ENCODE measurements at places on chromosomes 2 and 18. TPM values are rescaled to one million over a fixed set of nuclear protein-coding genes. Genes with fewer than 3 reads are reported as not detected.

MARS2 gene
- total RNA-seq, result 8.7 TPM

CELF4 gene
- 5.3 TPM for total RNA-seq

CTLA4 gene
- not detected for total RNA-seq

EIPR1 gene
- 14.2 TPM for total RNA-seq

TWIST2 gene
- 32.0 TPM for total RNA-seq

ATOH8 gene
- 14.2 TPM for total RNA-seq

MDH1B gene
- total RNA-seq, result 6.3 TPM

MDH1 gene
- 82.3 TPM for total RNA-seq

LRP1B gene
- total RNA-seq, result 0.96 TPM

RAB1A gene
- 80.2 TPM for total RNA-seq

FEV gene
- total RNA-seq, result not detected

IL36RN gene
- 6.0 TPM for total RNA-seq

GAREM1 gene
- 5.1 TPM for total RNA-seq

DSG2 gene
- 48.2 TPM for total RNA-seq

CUL3 gene
- total RNA-seq, result 45.5 TPM

LINC00305 gene
- not detected for total RNA-seq

ACTG2 gene
- total RNA-seq, result 896 TPM

C1GALT1C1L gene
- 1.2 TPM for total RNA-seq

CRYBA2 gene
- total RNA-seq, result not detected

POTEC gene
- 0.72 TPM for total RNA-seq

MLPH gene
- 18.5 TPM for total RNA-seq

MC5R gene
- 1.7 TPM for total RNA-seq

ZNF385B gene
- total RNA-seq, result 0.72 TPM

ALPP gene
- not detected for total RNA-seq

ENOSF1 gene
- total RNA-seq, result 45.5 TPM

HOXD11 gene
- total RNA-seq, result 18.1 TPM

SLC30A3 gene
- total RNA-seq, result 5.5 TPM

ACP1 gene
- 99.7 TPM for total RNA-seq

HOXD3 gene
- not detected for total RNA-seq

ALPI gene
- total RNA-seq, result 2.9 TPM

UGT1A1 gene
- total RNA-seq, result 3.1 TPM

IL1F10 gene
- 0.72 TPM for total RNA-seq

POTEJ gene
- 0.24 TPM for total RNA-seq

GREB1 gene
- total RNA-seq, result 11.1 TPM

CPLX4 gene
- 2.4 TPM for total RNA-seq

PKDCC gene
- total RNA-seq, result 93.2 TPM

GCG gene
- total RNA-seq, result 2.4 TPM

UGT1A3 gene
- total RNA-seq, result not detected

CHRND gene
- total RNA-seq, result 1.7 TPM

SCN7A gene
- 2.6 TPM for total RNA-seq

COLEC11 gene
- not detected for total RNA-seq

STPG4 gene
- 8.4 TPM for total RNA-seq

SEPTIN10 gene
- 121 TPM for total RNA-seq

RUFY4 gene
- total RNA-seq, result 13.7 TPM

PID1 gene
- 29.1 TPM for total RNA-seq

B3GNT7 gene
- total RNA-seq, result 3.9 TPM

SH3BP4 gene
- total RNA-seq, result 4.6 TPM

Measured in umbilical cord (tissue), 2 donors.